Activated T-cell treated with anti-CD3 and anti-CD28 coated beads for 1 hour (primary cell): ENCODE measurements at places on chromosomes 12 and 14.

DNA sequence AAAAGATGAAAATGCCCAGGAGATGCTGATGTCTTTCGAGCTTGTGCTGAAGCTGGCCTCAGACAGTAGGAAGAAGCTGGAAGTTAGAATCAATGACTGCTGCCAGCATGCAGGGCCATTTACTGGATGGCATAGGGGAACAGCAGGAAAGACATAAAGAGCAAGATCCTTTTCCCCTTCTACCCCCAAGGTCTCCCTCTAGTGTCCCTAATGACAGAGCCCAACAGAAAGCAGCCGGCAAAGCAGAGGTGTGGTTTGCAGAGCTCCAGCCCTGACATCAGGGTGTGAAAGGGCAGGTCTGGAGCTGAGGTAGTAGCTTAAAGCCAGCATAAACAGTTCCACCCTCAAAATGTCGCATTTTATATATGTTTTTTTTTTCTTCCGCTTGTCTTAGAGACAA lies 1560.7 kb upstream of the TMEM132C start:
- no peak for DNase-seq

- no peak for DNase-seq
Observed at GRCh38 chr12:71846322-71846940, 6.9 kb downstream of the TBC1D15 start.

DNA sequence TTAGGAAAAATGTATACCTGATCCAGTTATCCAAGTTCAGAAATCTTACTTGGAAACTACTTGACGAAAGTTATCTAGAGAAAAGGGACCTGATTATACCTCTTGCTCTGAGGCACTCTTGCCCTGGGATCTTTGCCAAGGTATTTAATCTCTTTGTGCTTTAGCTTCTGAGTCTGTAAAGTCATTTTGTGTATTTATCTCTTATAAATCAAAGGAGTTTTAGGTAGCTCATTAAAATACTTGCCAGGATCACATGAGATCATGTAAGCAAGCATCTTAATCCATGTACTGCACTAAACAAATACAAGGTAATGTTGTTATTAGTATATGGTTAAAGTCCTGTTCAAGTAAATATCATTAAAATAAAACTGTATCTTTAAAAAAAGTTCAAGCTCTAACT lies 147.5 kb downstream of the IPO8 start:
- no peak for DNase-seq

GRCh38 chr12:53738406-53739213 lies 11.4 kb upstream of the CALCOCO1 start:
- DNase-seq: peak; percentile 40

GRCh38 chr12:16726879-16727278 lies 120.9 kb upstream of the LMO3 start:
- DNase-seq: no peak

DNA sequence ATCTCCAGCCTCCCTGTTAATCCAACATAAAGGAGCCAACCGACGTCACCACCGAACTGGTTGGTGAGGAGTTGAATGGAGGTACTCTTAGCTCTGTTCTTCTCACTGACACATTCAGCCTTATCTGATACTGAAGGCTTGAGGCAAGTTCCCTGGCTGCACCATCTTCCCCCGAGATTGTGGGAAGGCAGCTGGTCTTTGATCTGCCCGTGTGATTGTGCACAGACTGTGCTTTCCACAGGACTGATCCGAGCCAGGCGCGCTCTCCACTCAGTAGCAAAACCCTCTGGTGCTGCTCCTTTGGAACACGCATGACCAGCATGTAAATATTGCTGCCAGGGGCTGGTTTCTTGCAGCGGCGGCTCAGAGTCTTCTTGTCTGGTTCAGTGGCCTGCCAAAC lies 30.1 kb upstream of the DLK1 start:
- DNase-seq: no peak

GRCh38 chr14:31194095-31194494 lies 13.5 kb downstream of the HECTD1 start:
- DNase-seq: no peak

DNA sequence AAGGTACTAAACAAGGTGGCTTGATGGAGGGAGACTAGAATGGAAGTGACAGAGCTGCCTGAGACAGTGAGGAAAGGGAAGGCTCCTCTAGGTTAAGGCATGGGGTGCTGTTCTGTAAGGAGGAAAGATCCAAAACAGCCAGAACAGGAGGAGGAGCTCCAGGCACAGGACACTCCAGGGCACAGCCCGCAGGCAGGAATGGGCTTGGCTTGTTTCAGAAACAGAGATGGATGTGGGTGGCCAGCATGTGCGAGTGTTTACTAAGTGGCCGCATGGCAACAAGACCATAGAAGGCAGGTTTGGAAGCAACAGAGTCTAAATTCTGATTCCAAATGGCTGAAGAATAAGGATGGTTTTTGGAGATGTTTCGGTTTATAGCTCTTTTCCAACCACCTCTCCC lies 889.1 kb downstream of the AACS start:
- DNase-seq: no peak

GRCh38 chr14:103416916-103417315 lies 31.7 kb downstream of the MARK3 start:
- DNase-seq: no peak

DNA sequence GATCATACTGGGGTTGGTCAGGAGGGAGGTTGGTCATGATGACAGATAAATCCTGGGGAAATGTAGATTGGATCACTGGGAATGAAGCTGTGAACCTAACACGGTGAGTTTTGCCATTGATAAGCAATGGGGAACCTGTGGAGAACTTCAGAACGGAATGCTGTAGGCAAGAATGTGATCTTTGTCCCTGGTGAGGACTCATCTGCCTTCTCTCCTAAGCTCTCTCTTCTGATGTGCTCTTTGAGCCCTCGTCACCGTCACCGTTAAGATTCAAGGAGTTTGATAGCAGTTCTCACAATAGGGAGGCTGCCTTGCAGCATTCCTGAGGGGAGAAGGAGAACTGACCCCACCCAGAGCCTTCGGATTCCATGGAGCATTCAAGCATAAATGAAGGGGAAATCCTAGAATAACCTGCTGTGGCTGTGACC lies 217.6 kb downstream of the ANO6 start:
- DNase-seq: no peak

DNA sequence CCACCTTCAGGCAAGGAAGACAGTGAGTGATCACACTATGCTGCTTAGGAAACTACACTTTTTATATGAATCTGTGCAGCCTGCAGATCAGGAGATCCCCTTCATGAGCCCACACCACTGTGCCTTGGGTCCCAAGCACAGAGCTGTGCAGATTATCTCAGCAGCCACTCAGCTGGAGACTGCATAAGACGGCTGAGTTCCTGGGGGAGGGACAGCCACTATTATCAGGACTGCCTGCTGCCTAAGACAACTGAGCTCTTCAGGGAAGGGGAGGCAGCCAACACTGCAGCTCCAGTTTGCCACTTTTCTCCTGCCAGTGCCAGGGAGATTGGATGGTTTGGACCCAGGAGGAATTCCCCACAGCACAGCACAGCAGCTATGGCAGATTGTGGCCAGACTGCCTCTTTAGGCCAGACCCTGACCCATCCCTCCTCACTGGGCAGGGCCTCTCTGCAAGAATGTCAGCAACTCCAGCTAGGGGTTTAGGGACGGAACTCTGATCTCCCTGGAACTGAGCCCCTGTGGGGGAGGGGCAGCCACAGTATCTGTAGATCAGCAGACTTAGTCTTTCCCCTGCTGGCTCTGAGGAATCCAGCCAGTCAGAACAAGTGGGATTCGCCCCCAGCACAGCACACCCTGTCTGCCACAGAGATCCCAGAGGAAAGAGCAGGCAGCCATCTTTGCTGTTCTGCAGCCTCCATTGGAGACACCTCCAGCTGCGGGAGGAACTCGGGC lies 141.3 kb downstream of the KLHL28 start:
- no peak for DNase-seq

DNA sequence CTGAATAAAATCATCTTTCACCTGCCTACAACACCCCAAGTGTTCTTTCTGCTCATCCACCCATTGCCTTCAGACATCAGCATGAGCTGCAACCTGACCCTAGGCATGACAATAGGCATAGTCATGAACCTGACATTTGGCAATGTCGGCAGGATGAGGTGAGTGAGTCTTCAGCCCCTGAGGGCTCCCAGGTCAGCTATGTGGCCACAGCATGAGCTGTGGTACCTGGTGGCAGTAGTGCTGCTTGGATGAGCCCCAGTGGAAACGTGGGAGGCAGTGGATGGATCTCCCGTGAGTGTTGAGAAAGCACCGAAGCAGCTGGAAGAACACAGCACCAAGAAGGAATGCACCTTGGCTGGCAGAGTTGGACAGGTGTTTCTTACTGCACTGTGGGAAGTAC lies 334.8 kb upstream of the FAR2 start:
- no peak for DNase-seq

- DNase-seq: no peak
Observed at GRCh38 chr12:81078469-81079196, 754 bp downstream of the ACSS3 start.

DNA sequence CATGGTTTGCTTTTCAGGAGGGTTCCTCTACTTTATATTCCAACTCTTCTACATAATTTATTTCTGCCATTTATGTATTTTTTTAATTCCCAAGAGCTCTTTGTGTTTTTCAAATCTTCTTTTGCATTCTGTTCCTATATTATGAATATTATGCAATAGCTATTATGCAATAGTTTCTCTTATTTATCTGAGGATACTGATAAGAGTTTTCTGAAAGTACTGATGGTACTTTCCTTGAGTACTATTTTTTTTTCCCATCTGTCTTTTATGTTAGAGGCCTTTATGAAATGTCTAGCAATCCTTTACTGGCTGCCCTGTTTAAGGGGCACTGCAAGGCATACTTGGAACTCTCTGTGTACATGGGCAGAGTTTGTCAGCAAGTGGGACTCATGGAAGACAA lies 93.4 kb downstream of the SLC41A2 start:
- no peak for DNase-seq

DNA sequence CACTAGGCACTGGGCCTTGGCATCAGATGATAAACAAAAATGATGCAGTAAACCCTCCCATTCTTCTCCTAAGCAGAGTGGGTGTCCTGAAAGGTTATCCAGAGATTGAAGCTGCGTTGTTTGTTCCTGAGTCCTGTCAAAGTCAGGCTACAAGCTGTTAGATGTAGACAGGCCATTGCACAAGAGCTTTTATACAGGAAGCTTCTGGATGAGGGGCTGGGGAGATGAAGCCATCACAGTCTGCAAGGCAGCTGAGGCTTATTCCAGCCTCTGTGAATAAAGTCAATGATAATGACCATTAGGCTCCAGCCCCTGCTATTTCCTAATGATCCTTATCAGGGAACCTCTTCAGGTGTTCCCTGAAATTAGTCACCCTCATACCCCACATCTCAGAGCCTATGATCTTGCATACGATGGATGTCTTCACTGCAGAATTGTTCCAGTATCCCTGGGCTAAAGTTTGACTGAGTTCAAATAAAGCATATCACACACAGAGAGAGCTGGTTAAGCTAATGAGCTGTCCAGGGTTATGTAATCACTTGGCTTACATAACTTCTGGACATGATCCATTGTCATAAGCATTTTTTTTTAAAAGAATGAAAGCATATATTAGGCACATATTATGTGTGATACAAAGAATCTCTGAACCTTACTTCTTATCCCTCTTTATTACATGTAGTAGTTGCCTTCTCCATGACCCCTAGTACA lies 337.1 kb upstream of the OR4E1 start:
- no peak for DNase-seq

GRCh38 chr12:125399489-125399888 lies 334.3 kb downstream of the AACS start:
- no peak for DNase-seq

DNA sequence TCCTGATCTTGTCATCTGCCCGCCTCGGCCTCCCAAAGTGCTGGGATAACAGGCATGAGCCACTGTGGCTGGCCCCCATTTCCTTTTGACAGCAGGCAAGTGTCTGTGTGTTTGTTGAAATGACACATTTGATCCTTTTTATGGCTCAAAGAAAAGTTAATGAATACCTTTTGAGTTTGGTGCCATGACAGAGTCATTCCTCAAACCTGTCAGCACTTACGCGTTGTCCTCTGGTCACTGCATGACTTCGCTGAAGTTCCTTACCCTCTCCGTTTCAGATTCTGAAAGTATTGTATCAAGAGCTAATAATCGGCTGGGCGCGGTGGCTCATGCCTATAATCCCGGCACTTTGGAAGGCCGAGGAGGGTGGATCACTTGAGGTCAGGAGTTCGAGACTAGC lies 32.4 kb downstream of the NEMF start:
- no peak for DNase-seq

- no peak for DNase-seq
Observed at GRCh38 chr14:61430066-61430757, 108.8 kb downstream of the PRKCH start.

- DNase-seq: no peak
Observed at GRCh38 chr12:111173391-111173790, 195.5 kb downstream of the PHETA1 start.

- DNase-seq: no peak
Observed at GRCh38 chr14:39841088-39841487, 408.9 kb upstream of the FBXO33 start.

DNA sequence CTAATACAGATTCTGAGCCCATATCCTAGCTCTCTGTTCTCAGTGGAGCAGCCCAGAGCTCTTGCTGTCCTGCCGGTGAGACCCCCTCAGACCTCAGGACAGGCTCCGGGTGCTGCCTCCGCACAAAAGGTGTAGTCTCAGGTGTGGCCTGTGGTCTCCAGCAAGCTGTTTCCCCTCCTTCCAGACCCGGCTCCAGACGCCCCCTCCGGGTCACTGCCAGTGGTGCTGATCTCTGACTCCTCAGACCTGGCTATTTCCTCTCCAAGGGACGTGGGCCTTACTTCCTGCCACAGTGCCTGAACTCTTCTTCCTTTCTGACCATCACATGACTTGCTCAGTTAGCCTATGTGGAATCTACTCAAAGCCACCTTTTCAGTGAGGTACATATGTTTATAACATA lies 337.5 kb downstream of the GLT1D1 start:
- DNase-seq: no peak

DNA sequence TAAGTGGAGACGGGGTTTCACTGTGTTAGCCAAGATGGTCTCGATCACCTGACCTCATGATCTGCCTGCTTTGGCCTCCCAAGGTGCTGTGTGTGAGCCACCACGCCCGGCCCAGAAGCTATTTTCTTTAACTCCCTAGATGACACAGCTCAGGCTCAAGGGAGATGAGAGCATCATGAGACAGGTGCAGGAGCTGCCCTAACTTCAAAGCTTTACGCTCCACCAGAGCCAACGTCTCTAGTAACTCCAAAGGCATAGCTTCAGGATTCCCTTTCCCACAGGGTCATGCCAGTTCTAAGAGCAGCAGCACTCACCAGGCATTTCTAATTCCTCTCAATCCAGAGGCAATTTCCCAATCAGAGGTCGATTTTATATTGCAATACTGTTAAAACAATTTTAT lies 21.0 kb downstream of the NDUFA12 start:
- DNase-seq: no peak

- no peak for DNase-seq
Observed at GRCh38 chr12:101733166-101733565, 6.1 kb downstream of the SYCP3 start.

DNA sequence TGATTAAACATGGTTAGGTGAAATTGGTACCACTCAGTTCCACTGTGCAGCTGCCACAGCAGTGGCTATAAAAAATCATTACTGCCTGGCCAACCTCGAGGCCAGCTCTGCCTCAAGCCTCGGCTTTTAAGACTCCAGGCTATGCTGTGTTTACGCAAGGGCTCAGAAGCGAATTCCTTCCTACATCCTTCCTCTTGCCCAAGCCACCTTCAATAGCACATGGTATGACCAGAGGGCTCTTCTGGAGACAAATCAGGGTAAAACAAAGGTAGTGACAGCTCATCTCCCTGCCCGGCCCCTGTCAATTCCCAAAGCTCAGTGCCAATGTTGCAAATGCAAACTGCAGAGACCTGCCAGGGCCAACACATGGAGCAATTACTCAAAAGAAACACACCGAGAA lies 31.9 kb downstream of the NUAK1 start:
- no peak for DNase-seq
